ENCODE measurements at places on chromosomes 4 and X. TPM values are rescaled to one million over a fixed set of nuclear protein-coding genes. Genes with fewer than 3 reads are reported as not detected.
A peak's percentile ranks its signal among the peaks of the same experiment; 100 is the strongest.

Gene GAGE12C
- polyA plus RNA-seq, result not detected

Gene PPARGC1A
- 22.8 TPM for polyA plus RNA-seq

GRCh38 chr4:83709627-83710026 lies 173.7 kb downstream of the GPAT3 start:
- DNase-seq, result peak; percentile 46

- no peak for DNase-seq
These were observed 102.3 kb upstream of the FAT1 start for GRCh38 chr4:186826006-186826405.

- peak; percentile 31 for DNase-seq
These were observed 960 bp downstream of the TRPC3 start for GRCh38 chr4:121950680-121951520.

DNA sequence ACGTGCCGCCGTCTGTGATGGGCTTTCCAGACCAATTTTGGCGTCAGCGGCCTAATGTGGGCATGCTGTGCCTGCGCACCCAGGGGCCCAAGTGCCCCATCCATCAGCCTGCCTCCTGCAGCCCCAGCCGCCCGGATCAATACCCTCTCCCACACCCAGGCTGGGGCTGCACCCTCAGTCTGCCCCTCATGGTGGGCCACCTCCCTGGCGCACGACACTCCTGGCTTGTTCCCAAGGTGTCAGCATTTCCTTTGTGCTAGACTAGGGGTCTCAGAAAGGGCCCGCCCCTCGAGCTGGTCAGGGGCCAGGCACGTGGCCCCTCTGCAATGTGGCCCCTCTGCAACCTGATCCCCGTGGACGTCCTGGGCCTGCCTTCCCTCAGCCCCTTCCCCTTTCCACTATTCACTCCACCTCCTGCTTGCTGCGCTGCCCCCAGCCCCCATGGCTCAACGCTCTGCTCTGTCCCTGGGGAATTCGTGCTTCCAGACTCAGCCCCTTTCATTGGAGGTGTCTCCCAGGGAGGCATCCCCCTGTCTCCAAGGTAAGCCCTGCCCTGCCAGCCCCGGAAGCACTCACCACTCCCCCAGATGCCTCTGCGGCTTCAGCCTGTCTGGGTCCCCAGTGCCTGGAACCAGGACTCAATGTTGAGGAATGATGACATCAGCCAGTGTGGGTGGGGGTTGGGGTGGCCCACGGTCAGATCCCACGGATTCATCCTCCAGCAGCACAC lies 130.8 kb downstream of the HMX1 start:
- no peak for DNase-seq

Data from kidney (tissue), 22 donors.